ENCODE measurements at places on chromosomes 1 and 21.
A peak's percentile ranks its signal among the peaks of the same experiment; 100 is the strongest.

DNA sequence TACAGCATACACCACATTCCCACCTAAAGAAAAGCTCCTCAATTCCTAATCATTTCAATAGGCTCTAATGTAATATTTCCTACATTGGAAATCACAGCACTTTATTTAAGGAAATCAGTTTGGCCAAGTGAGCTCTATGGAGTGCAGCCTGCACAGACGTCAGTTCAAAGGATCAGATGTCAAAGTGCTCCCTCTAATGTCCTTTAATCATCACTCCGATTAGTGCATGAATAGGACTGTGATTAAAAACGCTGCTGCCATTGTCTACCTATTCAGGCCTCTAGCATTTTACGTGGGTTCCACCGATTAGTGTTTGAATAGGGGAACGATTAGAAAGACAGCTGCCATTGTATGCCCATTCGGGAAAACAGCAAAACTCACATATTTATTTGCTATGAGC is 50.2 kb downstream of the DPYD start:
- no peak for DNase-seq

DNA sequence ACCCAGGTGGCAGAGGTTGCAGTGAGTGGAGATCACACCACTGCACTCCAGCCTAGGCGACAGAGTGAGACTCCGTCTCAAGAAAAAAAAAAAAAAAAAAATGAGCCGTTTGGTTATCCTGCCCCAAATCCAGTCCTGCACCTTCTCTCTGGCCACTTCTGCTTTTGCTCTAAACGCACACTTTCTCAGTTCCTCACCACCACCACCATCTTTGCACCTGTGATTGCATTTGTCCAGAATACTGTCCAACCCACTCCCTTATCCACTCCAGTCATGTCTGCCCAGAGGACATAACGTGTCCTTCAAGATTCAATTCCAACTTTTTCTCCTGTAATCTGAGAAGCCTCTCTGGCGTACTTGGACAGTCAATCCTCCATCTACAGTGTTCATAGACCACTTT is 2.2 kb upstream of the NEK2 start:
- DNase-seq, result no peak

DNA sequence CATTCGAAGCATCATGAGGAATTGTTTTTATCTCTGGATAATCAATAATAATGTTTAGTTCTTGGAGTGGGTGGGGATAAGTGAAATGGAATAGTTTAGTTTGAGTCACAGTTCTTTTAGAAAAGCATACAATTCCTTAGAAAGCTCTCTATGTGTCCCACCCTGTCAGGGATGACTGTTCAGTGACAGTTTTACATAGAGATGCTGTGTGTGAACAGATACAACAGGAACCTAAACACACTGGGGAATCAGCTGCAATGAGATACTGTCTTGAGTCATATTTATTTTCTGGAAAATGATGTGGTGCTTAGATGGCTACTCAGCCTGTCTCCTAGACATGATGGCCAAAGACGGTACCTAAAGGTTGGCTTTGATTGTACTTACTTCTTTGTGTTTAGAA is 25.7 kb upstream of the CCDC190 start:
- no peak for DNase-seq

GRCh38 chr1:69455718-69456117 is 112.0 kb upstream of the LRRC7 start:
- no peak for DNase-seq

DNA sequence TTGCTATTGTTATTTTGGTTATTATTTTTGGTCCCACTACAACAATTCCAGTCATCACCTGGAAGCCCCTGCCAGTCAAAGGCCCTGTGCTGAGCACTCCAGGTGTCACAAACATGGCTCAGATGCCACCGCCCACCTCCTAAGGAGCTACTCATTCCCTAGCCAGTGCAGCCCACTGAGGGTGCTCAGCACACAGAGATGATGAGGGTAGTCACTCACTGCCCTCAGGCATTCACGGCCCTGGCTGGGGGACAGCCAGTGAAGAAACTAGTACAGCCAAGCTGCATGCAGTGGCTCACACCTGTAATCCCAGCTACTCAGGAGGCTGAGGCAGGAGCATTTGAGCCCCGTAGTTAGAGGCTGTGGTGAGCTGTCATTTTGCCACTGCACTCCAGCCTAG is 42.3 kb downstream of the NIPAL3 start:
- DNase-seq, result no peak

DNA sequence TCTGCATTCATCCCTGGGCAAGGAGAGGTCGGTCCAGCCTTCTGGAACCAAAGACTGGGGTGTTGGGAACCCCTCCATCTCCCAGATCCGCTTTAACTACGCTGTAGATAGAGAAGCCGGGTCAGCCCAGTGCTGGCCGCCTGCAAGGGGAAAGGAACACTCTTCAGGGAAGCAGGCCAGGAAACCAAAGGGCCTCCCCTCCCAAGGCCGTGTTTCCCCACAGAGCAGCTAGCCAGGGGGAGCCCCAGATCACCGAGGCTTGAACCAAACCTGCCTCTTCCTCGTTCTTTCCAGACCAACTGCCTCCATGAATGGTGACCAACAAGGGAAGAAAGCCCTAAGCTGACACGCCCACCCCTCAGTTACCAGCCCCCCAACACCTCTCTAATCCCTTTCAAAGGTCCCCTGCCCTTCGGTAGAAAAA is 1.2 kb upstream of the CHD5 start:
- no peak for DNase-seq

GRCh38 chr21:45209685-45210284 is 77.9 kb downstream of the POFUT2 start:
- no peak for DNase-seq

- no peak for DNase-seq
These were observed 57.7 kb upstream of the LRRC7 start for GRCh38 chr1:69510026-69510425.

DNA sequence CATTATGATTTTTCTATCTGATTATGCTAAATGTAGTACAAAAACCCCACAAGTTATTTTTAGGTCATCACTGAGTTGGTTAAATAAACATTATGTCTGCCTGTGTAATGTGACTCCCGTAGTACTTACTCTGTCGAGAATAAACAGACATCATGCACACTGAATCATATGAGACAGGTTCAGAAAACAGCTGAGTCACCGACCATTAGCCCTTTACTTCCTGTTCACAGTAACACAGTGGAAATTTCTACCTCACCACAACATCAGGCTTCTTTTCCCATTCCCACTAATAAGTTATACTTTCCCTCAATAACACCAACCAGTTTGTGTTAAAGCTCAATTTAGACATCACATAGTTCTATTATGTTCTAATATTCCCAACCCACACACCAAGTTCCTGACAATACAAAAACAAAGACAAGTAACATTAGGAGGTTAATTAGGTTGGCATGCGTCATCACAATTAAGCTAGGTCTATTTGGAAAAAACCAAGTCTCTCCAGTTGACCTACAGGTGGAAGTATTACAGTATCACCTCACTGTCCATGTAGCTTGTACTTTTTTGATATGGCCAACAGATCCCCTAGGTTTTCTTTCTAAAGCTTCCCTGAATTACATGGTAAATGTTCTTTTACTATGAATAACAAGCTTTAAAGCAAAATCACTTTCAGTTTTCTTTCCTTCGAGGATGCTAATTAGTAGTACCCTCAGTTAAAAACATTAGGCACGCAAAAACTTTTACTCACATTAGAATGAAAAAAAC is 154.2 kb downstream of the EIF4G3 start:
- DNase-seq, result peak; percentile 18

DNA sequence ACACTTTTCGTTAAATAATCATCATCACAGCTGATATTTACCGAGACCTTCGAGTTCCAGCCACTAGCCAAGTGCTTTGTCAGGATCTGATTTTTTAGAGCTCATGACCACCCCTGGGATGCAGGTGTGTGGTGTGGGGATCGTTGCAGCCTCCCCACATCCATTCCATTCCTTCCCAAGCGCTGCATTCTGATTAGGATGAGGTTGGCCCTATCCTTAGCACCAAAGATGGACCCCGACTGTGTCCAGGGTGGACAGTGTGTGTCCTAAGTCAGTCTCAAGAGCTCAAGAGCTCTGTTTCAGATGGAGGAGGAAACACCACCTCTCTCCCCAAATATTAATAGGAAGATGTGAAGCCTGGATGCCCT is 74.1 kb downstream of the PSMG1 start:
- DNase-seq, result no peak

DNA sequence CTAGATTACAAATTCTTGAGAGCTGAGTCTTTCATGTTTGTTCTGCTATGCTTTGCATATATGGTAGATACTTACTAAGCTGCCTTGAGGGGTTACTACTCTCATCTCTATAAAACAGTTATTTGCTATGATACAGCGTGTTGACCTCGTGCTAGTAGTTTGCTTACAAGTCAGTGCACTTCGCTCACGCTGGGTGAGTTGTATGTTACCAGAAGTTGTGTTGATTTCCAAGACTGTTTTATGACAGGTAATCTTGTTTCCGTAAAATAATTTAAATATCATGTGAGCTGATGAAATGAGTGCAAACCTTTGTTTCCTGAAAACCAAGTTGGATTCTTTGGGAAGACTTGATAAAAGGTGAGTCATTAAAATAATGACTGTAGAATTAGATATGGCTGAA is 7.3 kb downstream of the MRPS6 start:
- no peak for DNase-seq

DNA sequence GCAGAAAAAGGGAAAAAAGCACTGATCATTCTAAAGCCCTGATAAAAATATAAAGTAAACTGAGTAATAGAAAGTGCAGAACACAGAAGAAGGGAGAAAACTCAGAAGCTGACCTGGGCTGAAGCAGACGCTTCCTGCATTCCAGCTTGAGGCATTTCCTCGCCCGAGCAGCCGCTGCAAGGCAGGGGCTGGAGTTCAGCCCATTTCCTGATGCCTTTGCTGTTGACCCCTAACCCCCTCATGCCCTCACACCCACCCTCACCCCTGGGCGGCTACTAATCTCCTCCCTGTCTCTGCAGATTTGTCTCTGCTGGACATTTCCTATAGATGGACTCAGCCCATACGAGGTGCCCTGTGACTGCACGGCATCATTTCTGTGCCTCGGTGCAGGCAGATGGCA is 227.8 kb downstream of the NPHP4 start:
- no peak for DNase-seq

GRCh38 chr1:186648613-186649012 is 31.6 kb downstream of the PTGS2 start:
- no peak for DNase-seq

DNA sequence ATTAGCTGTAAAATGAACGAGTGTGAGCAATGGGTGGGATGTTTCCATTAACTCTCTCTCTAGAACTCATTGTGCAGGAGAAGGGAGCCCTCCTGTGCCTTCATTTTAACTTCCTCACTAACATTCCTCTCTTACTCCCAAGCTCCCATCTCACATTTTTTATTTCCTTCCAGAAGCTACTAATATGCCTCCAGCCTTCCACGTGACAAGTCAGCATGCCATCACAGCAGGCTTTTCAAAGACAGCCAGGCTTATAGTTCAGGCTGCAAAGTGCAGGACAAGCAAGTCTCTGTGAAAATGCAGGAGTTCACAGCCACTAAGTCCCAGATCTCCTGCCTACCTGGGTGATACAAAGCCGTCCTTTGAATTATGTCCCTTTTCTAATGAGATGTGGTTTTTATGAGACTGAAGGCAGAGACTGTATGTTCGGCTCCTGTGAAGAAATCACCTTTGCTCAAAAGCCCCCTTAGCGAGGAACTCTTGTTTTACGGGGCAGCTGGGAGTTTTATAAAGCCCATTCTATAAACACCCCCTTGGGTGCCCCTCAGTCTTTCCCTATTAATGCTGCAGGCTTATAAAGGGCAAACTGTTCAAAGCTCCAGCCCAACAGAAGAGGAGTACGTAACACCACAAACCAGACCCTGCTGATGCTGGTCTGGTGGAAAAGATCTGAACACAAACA is 14.8 kb upstream of the ANGPTL7 start:
- DNase-seq, result no peak

GRCh38 chr1:47934243-47934805 is 62.9 kb downstream of the TRABD2B start:
- DNase-seq, result no peak

DNA sequence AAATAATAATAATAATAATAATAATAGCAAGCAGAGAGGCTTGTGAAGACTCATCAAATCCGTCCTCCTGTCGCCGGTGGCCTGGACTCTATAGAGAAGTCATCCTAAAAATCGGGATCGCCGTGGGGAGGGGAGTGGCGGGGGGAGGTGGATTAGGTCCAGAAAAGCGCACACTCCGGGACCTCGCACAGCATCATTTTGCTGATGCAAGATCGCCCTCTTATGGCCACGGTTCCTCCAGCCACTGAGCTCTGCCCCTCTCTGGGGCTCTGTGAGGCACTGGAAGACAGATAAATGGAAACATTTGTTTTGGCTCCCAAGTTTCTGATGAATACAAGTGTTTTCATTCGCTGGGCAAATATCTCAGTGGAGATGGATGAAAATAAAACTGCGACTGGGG is 612.0 kb downstream of the MATN1 start:
- peak; percentile 12 for DNase-seq

DNA sequence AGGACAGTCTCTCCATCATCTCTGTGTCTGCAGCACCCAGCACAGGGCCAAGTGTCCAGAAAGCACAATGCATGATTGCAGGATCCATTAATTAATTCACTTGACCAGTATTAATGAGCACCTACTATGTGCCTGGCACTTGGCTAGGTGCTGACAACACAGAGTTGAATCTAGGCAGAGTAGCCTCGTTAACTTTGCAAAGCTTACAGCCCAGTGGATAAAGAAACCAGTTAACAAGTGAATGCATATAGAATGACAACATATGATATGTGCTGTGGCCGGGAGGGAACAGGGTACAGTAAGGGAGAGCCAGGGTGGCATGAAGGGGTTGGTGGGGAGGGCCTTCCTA is 10.9 kb downstream of the SLC1A7 start:
- DNase-seq, result no peak

GRCh38 chr1:1619917-1620361 is 4.6 kb downstream of the MIB2 start:
- DNase-seq, result no peak

DNA sequence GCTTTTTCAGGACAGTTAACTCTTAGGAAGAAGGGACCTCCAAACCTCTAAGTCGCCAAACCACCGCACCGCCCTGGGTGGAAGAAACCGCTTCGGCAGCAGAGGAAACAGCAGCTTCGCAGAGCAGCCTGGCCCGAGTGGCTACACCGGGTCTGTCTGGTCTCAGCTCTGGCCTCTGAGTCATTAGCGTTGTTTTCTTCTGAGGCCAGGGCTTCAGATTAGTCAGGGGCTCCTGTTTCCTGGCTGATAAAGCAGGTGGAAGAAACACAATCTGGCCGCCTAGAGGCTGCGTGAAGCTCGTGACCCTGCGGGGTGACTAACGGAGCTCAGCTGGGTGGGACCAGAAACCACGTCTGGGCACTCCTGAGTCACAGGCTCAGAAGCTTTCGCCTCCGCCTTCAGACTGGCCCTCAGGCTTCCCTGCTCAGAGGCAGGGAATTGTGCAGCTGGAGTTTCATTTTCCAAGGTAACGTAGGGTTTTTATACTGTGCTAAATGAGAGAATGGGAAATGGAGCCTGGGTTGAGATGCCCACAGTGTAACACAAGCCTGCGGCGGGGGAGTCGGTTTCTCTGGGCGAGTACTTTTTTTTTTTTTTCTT is 44.9 kb downstream of the CHAF1B start:
- DNase-seq, result peak; percentile 86

Data from stimulated activated naive CD8-positive, alpha-beta T cell treated with anti-CD3 and anti-CD28 coated beads, Interleukin-15, amount 100 ng/mL, for 72 hours (primary cell).